Pulmonary artery endothelial cell (primary cell): ENCODE measurements at places on chromosomes 16 and 17.

DNA sequence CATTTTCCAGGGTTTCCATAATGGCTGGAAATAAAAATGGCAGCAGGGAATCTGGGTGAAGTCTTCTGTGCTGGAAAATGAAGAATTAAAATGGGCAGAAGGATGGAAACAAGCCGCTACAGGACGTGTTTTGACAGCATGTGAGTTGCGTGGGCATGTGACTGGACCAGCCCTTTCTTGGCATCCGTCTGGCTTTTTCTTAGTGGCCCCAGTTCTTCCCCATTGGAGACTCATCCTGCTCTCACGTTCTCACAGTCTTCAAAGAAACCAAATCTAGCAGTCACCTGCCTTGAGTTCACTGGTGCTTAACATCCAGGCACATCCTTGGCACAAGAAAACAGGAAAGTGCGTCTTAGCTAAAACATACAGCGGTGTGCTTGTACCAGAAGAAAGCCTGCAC, 180.2 kb upstream of the CACNG5 start:
- DNase-seq: no peak

DNA sequence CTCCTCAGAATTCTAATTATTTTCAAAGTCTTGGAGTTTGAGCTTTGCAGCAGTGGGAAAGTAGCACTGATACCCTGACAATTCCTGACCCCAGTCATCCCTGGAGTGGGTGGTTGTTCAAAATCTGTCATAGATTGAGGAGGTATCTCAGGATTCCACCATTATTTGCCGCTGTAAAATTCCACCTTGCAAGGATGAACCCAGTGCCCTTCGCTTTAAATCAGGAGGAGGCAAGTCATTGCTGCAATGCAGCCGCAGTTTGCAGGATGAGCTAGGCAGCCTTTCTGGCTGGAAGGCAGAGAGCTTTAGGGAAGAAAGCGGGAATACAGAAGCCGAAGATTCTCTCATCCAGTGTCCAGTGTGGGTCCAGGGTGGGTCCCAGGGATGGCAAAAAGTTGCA, 296.9 kb downstream of the RBFOX1 start:
- DNase-seq: no peak

DNA sequence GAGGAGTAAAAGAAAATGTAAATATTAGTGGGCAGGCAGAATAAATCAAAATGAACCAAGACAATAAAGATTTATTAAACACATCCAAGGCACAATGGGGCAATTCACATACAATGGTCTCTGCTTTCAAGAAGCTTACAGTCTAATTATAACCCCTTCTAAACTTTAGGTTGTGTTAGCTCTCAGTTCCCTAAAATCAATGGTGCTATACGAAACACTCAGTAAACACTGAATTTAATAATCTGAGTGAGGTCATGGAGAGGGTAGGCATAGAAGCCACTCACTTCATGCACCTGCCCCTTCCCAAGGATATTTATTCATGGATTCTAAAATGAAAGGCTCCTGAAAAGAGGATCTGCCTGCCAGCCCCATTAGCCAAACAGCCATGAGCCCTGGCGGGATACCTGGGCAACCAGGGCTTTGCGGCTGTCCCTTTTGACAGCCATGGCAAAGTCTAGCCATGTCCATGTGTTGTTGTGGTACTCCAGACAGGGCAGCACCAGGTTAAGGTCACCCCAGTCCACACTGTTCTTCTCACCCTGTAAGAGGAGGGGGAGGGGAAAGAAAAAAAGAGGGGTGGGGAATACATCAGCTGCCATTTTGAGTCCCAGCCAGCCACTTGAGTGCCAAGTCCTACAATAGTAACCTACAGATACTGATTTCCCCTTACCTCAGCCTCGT, 1.4 kb upstream of the RSKR start:
- DNase-seq: no peak

- no peak for DNase-seq
Observed at GRCh38 chr16:11045846-11046245, 101.5 kb downstream of the CLEC16A start.

- DNase-seq: no peak
Observed at GRCh38 chr16:30785126-30786106, 1.6 kb downstream of the ZNF629 start.

DNA sequence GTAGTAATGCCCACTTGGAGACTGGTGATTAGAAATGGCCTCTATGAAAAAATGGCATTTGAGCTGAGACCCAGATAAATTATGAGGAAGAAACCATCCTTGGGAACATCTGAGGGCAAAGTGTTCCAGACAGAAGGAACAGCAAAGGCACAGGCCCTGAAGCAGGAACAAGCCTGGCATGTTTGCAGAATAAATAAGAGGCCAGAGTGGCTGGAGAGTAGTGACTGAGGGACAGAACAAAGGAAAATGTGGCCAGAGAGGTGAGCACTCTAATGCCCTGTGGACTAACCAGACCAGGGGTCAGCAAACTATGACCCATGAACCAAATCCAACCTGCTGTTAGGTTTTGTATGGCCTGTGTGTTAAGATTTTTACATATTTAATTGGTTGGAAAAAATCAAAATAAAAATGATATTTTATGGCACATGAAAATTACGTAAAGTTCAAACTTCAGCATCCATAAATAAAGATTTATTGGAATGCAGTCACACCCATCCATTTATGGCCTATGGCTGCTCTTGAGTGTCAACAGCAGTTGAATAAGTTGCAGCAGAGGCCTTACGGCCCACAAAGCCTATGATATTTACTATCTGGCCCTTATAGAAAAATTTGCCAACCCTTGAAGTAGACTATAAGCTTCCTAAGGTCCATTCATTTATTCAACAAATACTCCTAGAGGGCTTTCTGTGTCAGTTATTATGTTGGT, 210.0 kb upstream of the TOX3 start:
- no peak for DNase-seq

- DNase-seq: no peak
Observed at GRCh38 chr16:27228621-27229501, 25.5 kb downstream of the KDM8 start.

DNA sequence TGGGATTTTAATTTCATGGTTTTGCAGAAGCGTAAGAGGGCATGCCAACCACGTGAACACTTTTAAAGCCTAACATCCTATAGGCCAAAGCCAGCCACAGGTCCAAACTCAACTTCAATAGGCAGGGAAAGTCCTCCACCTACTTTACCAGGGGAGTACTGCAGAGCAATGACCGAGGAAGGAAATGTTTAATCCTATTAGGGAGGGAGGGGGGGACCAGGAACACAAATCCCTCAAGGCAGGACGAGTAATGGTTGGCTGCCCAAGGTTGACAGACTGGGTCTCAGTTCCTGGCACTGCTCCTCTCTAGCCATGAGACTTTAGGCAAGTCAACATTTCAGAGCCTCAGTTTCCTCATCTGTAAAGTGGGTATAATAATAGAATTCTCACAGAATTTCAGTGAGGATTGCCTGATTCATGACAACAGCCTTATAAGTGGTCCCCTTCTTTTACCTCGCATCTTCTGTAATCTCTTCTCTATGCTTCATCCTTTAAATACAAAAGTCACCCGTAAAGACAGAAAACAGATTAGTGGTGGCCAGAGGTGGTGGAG, 315.8 kb downstream of the HAPSTR1 start:
- no peak for DNase-seq

- DNase-seq: no peak
Observed at GRCh38 chr17:73635101-73635817, 9.0 kb downstream of the SDK2 start.

- DNase-seq: no peak
Observed at GRCh38 chr17:45906927-45907622, 12.7 kb downstream of the MAPT start.

DNA sequence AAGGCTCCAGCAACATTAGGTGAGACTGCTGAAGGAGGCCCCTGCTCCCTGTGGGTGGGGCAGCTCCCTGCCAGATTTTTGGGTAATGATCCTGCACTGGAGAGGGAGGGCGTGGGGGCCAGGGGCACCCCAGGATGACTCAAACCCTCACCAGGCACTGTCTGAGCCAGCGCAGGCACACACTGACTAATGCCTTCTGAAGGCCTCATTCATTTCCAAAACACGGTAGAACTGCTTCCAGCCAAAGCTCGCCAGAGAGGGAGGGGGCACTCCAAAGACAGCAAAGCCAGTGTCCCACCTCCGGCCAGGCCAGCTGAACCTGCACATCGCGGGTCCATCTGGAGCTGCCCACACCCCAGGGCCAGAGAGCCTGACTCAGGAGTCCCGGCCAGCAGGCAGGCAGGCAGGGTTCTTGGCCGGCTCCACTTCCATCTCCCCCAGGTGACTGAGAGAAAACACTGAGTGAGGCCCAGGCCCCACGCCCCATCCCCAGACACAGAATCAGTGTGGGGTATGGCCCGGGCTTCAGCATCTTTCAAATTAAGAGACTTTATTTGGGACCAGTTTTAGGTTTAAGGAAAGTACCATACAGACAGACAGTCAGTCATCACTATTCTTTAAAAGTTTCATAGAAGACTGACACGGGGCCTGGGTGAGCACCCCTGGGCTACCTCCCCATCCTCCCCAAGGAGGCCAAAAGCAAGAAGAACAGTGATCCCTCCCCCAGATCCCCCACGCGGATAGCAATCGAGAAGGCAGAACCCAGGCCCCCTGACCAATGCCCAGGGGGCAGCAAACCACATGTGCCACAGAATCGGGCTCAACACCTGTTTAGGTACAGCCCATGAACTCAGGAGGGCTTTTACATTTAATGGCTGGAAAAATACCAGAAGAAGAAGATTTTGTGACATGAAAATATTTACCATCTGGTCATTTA, 2.3 kb downstream of the PIEZO1 start:
- DNase-seq: no peak

DNA sequence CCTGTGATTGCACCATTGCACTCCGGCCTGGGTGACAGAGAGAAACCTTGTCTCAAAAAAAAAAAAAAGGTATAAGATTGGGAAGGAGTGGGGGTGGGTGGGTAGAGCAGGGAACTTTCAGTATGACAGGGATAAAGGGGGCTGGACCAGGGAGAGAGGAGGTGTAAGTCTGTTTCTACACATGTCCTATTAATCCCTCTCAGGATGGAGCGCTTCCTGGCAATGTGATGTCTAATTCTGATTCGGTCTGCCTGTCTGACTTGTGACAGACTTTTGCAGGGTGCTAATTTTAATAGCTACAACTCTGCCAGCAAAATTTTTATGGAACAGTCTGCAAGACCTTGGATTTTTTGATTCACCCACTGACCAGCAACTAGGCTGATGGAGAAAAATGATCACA, 53.8 kb upstream of the SLC25A19 start:
- DNase-seq: no peak

DNA sequence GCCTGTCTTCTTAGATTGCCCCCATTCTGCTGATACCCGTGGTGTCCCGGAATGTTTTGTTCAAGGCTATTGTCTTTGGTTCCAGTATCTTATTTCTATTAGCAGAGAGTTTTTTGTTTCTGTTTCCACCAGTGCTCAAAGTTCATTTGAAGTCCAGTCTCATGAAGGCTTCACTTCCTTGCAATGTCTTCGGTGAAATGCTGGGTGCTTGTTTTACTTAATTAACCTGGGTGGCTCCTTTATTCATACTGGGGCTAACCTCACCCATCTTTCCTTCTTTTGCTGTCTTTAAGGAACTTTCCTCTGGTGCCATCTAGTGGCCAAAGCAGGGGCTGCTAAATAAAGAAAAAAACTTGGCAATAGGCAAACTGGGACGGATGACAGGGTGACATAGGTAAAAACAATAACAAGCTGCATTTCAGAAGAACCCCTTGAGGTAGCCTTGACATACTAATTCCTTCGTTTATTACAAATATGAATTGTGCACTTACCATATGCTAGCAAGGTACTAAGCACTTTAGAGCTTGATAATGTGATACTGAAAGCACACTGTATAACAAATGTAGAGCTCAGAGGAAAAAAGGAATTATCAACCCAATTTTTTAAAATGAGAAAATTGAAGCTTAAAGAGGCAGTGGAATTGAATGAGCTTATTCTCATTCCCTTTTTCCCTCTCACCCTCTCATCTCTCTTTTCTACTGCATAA, 2.8 kb upstream of the SMIM36 start:
- peak; percentile 29 for DNase-seq

- DNase-seq: no peak
Observed at GRCh38 chr16:15900901-15901500, 12.6 kb upstream of the CEP20 start.

- no peak for DNase-seq
Observed at GRCh38 chr16:19085679-19086200, 18.3 kb downstream of the COQ7 start.

DNA sequence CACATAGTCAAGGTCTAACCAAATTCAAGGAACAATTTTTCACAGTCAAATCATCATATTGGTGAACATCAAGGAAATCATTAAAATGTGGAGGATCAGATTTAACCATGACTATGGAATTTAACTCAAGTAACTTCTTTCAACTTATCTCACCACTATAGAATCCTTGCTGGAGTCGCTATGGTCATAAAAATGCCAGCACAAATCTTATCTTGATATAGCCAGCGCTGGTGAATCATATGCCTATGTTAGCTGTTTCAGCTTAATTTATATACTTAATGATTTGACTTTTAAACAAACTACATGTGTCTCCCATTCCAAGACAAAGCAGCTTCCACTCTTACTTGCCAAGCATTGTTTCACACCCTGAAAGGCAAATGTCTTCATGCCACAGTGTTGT, 416.4 kb downstream of the CDH11 start:
- no peak for DNase-seq

- no peak for DNase-seq
Observed at GRCh38 chr17:63479495-63480184, 2.8 kb downstream of the ACE start.

GRCh38 chr17:43406676-43407645, 8.2 kb downstream of the ARL4D start:
- DNase-seq: no peak

GRCh38 chr17:49741009-49741691, 22.8 kb downstream of the FAM117A start:
- no peak for DNase-seq

DNA sequence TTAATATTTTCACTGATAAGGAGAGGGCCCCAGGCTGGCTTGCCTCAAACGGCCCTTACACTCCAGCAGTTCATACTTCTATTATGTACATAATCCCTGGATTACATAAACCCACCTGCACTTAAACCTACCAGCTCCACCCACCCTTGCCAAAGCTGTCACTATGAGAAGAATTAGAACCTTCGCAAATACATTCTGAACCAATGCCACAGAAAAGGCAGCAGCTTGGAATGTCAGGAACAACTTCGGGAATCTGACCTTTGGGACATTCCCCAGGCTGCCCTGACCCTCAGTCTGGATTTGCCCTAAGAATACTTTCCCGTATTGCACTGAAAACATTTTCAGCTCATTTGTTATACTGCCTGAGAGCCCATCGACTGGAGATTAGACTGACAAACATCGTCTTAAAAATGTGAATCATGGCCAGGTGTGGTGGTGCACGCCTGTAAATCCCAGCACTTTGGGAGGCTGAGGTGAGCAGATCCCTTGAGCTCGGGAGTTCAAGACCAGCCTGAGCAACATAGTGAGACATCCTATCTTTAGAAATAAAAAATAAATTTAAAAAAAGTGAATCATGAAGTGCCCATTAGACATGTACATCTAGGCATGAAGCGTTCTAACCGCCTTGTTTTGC, 21.0 kb upstream of the SEC14L1 start:
- no peak for DNase-seq

GRCh38 chr16:87882436-87883019, 13.2 kb upstream of the SLC7A5 start:
- no peak for DNase-seq

GRCh38 chr16:82628711-82629110, 1.9 kb downstream of the CDH13 start:
- DNase-seq: no peak
